ENCODE measurements at places on chromosomes 1 and 21.

DNA sequence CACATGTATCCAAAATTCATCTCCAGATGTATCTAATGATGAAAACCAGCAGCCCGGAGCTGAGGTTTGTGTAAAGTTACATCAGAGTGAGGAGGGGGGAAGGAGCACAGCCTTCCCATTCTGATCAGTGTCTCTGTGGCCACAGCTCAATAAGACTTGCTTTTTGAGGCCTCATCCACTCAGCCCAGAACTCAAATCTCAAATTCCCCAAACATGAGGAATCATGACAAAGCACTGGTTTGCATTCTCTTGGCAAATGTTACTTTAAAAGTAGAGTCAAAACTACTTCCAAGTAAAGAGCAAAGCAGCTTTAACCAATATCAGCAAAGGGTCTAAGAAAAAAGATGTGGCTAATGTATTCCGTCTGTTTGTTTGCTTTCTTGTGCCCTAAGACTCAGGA, 30.9 kb downstream of the CCN1 start:
- peak; percentile 94 for DNase-seq

DNA sequence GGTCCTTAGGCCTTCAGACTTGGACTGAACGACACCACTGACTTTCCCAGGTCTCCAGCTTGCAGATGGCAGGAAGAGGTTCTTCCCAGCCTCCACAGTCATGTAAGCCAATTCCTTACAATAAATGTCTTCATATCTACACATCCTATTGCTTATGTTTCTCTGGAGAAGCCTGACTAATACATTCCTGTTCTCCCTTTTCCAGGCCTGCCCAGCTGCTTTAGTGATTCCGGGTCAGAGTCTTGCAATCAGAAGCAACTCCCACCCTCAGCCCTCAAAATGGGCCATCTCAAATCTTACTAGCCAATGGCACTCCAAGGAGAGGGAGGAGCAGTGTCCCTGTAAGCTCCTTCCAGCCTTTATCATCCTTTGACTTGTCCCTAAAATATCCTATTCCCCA, 16.4 kb upstream of the CPT2 start:
- DNase-seq: peak; percentile 39

DNA sequence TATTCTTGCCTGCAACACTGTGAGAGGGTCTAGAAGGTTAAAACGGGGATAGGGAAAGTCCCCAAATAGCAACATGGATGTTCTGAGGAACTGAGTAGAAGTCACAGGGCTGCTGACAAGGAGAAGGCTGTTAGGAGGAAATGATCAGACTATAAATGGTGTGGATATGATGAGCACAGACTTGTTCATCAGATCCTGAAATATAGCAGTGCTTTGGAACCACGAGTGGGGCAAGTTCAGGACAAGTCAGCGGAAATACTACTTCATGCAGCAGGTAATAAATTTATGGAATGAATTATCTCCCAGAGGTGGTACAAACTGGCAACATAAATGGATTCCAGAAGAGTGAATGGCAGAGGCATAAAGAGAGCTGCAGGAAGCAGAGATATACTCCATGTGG, 3.2 kb upstream of the KIAA0040 start:
- DNase-seq: no peak

DNA sequence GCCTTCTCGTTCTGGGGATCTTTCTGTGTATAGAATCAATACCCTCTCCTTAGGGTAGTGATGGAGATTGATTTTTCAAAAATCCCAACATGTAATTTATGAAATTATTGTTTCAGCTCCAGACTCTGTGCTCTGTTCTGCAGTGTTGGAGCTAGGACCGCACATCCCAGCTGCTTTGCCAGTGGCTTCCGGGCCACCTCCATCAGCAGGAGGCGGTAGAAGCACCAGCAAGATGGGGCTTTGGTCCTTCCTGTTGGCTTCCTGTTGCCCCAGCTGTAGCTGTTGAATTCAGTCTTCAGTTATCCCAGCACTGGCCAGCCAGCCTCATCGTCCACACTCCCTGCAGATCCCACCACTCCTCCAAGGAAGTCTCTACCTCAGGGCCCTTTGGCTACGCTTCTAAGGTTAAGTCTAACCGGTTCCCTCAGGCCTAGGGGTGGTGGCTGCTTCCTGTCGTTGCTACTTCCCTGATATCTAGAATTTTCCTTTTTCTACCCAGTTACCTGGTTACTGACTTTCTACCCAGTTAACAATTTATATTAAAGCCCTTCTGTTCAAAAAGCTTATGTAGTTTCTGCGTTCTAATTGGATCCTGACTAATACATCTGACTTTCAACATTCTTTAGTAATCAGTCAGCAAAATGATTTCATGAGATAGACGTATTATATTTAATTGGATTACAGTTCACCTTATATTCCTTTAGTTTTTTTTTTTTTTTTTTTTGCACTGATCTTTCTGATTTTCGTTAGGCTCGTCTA, 24.6 kb downstream of the GALNT2 start:
- DNase-seq: peak; percentile 64

GRCh38 chr21:29664615-29665014, 275.2 kb downstream of the GRIK1 start:
- DNase-seq: no peak
